ENCODE measurements at places on chromosomes 2 and 18. TPM values are rescaled to one million over a fixed set of nuclear protein-coding genes. Genes with fewer than 3 reads are reported as not detected.

- no peak for DNase-seq
Observed at GRCh38 chr2:23574919-23575654, 190.1 kb downstream of the KLHL29 start.

DYSF gene
- 5.9 TPM for total RNA-seq

MRO gene
- not detected for total RNA-seq

MPP4 gene
- total RNA-seq, result 7.8 TPM

- no peak for DNase-seq
Observed at GRCh38 chr18:25648716-25649260, 296.8 kb upstream of the ZNF521 start.
